T-helper 9 cell (primary cell): ENCODE measurements at places on chromosomes 7 and 10.

DNA sequence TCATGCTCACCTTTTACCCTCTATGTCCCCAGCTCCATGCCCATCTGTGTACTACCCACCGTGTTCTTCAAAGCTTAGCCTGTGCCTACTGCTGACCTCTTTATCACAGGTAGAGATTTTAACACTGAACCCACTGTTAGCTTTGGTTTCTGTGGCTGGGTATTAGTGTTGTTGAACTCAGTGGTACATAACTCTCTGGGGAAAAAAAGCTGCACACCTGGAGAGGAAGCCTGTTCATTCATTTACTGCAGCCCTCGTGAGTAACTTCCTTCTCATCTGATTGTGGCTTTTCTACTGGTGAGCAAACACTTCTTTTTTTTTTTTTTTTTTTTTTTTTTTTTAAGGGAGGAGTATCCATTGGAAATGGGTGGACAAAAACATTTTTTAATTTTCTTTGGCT lies 326.3 kb downstream of the CCSER2 start:
- no peak for DNase-seq

GRCh38 chr10:788796-789748 lies 99.6 kb upstream of the DIP2C start:
- no peak for DNase-seq

DNA sequence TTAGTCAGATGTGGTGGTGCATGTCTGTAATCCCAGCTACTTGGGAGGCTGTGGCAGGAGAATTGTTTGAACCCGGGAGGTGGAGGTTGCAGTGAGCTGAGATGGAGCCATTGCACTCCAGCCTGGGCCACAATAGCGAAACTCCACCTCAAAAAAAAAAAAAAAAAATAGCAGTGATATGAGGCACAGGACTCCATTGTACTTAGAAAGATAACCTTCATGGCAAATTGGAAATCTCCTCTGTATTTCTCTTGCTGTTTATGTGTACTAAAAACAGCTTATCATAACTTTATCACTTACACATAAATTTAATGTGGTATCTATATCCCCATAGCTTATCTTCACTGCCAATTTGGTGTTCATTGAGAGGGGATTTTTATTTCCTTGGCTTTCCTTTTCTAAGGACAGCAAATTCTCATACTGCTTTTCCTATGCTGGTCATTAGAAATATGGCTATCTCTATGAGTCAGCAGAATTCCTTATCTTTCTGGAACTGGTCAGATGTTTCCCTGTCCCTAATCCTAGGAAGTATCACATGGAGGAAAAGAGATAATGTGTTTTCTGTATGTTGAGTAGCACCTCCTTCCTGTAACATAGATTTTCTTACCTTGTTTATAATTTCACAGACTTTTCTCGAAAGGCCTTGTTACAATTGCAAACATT lies 40.6 kb upstream of the ZEB1 start:
- DNase-seq, result no peak

DNA sequence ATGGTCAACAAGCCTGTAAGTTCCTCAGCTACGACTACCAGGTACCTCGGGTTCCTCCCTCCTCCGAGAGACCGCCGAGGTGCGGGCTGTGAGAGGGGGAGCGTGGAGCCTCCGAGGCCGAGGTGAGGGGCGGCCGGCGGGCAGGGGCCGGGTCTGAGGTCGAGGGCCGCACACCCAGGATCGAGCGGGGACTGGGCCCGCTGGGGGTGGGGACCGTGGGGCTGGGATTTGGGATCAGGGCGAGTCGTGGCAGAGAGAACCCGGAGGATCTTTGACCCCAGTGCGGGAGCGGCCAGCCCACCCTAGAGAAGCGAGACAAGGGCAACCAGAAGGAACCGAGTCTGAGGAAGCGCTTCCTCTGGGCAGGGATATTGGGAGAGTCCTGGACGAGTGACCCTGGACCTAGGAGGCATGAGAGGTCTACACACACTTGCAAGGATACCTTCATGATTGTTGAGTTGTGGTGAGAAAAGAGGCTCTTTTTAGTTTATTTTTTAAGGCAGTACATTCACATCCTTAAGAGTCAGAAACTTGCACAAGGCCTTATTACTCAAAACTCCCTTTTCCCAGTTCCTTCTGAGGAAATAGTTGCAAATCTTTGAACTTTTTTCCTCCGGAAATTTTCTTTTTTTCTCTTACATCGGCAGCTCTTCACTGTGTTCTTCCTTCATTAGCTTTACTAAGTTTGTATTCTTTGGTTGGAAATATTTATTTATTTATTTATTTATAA lies 395 bp downstream of the ZNF487 start:
- no peak for DNase-seq

DNA sequence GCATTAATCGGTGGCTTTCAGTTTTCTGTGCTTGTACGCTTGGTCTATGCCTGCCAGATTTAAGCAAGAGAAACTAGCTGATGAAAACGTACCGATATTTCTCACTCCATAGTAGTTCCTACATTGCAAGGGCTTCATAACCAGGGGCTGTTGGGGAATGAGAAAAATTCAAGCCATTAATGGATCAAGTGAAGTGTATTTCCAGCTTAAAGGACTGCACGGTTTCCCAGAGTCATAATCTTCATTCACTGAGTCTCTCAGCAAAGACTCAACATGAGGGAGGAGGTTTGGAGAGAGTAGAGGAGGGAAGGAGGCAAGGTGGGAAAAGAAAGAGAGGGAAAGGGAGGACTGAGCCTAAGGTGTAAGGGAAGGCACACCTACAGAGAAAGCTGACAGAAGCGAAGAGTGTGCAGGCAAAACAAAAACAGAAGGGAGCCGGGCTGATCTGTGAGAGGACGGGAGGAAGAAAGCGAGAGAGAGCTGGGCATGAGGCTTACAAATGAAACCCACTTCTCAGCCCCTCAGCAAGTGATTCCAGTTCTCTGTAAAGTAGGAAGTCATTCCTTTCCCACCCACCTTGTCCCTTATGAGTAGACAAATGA lies 625 bp downstream of the GIMAP2 start:
- no peak for DNase-seq

GRCh38 chr10:118496525-118496924 lies 98.9 kb downstream of the PRLHR start:
- DNase-seq, result no peak

GRCh38 chr7:143882604-143883078 lies 19.3 kb downstream of the TCAF1 start:
- no peak for DNase-seq

- no peak for DNase-seq
Measured at GRCh38 chr10:43249962-43250614, 16.8 kb downstream of the RASGEF1A start.

GRCh38 chr10:104123397-104123796 lies 1.4 kb downstream of the SFR1 start:
- no peak for DNase-seq

- DNase-seq, result no peak
Measured at GRCh38 chr10:113089551-113089950, 139.5 kb downstream of the TCF7L2 start.

GRCh38 chr7:24971333-24972165 lies 8.4 kb downstream of the OSBPL3 start:
- no peak for DNase-seq

DNA sequence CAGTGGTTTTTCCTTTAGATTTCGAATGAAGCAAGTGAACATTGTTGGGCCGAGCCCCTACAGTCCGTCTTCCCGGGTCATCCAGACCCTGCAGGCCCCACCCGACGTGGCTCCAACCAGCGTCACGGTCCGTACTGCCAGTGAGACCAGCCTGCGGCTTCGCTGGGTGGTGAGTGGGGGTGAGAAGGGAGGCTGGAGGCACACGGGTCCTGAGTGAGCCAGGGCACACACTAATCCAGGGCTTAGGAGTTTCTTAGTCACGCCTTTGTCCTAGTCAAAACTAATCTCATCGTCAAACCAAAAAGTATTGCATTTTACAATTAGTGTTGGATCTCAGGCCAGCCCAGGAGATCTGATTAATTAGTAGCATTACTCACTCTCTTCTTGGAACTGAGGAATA lies 568.8 kb upstream of the FOXK1 start:
- DNase-seq, result no peak

GRCh38 chr7:13802651-13803050 lies 186.8 kb downstream of the ETV1 start:
- no peak for DNase-seq

DNA sequence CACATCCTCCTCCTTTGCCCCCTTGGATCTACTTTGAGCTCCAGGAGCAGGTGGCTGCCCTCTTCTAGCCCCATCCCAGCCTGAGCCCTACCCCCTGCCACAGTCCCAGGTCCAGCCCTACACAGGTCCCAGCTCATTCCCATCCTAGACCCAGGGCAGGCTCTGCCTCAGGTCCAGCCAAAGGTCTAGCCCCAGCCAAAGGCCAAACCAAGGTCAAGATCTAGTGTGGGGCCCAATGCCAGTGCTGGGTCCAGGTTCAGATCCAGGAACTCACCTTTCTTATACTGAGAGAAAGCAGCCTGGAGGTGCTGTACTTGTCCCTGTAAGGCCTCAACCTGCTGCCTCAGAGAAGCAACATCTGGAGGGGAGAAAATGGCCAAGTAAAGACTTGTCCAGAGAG lies 8.5 kb downstream of the SFTPD start:
- DNase-seq, result no peak

- no peak for DNase-seq
Measured at GRCh38 chr10:24851629-24852028, 100.8 kb downstream of the PRTFDC1 start.

- DNase-seq, result no peak
Measured at GRCh38 chr7:110573862-110574528, 516.9 kb upstream of the LRRN3 start.

GRCh38 chr7:147861058-147861716 lies 729.4 kb upstream of the C7orf33 start:
- DNase-seq, result no peak

- no peak for DNase-seq
Measured at GRCh38 chr7:75879771-75880184, 944 bp downstream of the RHBDD2 start.

GRCh38 chr10:10489076-10489475 lies 528.6 kb upstream of the CELF2 start:
- DNase-seq, result no peak

DNA sequence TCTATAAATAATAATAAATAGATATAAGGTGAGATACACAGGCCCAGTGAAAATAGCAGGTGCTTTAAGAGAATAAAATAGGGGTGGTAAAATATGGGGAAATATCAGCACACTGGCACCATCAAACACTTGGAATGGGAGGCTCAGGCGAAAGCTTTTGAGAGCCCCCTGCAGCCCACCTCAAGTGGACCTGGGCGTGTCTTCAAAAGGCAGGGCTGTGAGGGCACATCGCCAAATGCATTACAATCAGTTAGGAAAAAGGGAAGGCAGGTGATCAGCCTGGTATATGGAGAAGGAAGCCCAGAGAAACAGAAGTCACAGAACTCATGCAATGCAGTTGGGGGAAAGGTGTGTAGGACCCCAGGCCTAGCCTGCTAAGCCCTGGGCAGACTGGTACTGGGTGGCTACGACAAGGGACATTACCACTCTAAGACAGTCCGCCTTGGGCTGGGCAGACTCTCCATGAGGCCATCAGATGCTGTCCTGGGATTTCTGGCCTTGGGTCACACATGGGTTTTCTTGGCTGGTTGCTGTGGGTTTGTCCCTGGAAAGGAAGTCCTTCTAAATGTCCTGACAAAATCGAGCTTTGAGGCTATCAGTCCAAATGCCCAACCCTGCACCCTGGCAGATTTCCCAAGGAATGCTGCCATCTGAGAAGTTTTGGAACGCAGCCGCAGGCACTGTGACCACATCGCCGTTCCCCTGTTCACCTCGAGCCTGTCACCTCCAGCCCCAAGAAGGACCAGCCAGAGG lies 330.6 kb downstream of the GRID1 start:
- no peak for DNase-seq

GRCh38 chr10:11670381-11670780 lies 58.9 kb upstream of the USP6NL start:
- DNase-seq, result no peak

DNA sequence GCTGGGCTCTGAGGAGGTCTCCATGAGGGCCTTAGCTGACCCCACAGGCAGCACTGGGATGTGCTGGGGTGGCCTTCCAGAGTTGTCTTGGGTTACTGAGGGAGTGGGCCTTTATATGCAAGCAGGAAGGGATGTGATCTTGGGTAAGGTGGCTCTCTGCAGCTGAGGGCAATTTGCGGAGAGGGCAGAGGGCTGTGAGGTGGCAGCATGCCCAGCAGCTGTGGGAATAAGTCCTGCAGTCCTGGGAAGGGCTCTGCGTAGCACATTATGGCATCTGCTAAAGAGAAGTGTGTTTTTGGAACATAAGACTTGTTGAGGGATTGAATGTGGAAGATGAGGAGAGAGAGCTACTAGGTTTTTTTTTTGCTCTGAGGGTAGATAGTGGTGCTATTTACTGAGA lies 99.6 kb upstream of the KMT2E start:
- no peak for DNase-seq

DNA sequence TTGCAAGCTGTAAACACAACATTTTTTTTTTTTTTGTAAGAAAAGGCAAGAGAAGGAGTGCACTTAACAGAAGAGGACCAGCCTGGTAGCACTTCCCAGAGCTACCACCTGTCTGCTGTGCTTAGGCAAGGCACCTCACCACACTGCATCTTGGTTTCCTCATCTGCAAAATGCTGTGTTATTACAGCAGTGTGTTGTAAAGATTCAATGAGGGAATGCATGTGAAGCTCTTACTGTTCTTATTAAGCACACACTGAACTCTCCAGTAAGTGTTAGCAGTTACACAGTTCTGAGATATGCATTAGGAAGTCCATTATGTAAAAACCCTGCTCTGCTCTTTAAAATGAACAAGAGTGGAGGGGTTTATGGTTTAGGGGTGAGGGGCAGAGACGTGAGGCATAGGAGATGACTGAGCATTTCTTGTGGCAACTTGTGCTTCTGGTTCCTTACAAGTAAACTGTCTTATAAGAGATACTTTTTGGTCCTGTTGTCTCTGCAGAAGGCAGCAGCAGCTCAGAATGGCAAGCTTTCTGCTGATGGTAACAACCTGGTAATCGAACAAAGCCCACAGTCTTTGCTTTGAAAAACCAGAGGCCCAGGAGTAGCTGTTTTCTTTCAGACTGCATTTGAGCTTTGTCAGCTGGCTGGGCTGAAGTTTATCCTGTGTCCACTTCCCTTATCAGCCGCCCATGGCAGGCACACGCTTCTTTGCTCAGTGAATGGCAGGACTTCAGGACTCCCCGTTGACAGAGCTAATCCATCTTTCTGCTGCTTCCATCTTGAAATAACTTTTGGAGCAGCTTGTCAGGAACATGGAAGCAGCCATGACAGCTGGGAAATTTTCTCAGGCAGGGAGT lies 98.8 kb upstream of the BMPER start:
- no peak for DNase-seq

DNA sequence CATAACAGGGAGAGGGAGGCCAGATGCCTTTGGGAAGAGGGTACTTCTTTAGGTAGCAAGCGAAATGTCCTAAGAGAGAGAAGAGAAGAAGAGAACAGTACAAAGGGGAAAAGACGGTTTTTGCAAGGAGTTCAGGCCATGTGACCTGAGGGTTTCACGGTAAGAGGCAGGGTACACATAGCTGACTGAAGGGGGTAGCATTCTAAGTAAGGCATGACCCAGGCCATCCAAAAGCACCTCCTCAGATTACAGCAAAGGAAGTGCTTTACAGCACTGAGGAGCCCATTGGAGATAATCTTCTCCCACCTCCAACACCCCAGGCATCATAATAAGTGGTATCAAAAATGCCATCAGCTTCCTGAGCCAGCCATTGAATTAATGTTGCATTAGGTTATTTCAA lies 258.2 kb upstream of the NPY start:
- DNase-seq, result no peak

GRCh38 chr10:30834153-30834552 lies 197.5 kb downstream of the ZNF438 start:
- DNase-seq, result no peak
